AG08396 (cell line): ENCODE measurements at places on chromosomes 6 and 20.

DNA sequence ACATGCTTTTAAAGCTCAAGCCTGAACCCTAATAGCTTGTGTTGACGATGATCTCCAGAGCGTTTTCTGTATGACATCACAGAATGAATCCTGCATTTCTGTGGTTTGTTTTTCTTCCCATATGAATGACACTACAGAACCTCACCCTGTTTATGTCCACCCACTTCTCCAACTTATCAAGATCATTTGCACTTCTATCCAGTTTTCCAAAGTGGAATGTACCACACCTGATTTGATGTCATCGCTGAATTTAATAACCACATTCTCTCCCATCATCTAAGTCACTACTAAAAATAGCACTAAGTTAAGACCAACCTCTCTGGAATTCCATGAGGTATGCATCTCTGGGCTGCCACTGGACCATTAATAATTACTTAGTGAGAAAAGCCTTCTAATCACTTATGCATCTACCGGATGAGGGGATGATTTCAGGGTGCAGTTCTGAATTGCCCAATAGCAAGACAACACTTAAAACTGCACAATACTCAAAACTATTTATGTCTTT lies 33.3 kb upstream of the CITED2 start:
- DNase-seq: peak; percentile 68

- DNase-seq: peak; percentile 14
These were observed 634.0 kb upstream of the PTCHD4 start for GRCh38 chr6:48744948-48745347.

- DNase-seq: no peak
These were observed 11.9 kb upstream of the SMIM29 start for GRCh38 chr6:34260576-34261267.

- no peak for DNase-seq
These were observed 83.0 kb upstream of the TCF21 start for GRCh38 chr6:133805876-133806275.

GRCh38 chr20:47875297-47876025 lies 90.2 kb upstream of the SULF2 start:
- no peak for DNase-seq

DNA sequence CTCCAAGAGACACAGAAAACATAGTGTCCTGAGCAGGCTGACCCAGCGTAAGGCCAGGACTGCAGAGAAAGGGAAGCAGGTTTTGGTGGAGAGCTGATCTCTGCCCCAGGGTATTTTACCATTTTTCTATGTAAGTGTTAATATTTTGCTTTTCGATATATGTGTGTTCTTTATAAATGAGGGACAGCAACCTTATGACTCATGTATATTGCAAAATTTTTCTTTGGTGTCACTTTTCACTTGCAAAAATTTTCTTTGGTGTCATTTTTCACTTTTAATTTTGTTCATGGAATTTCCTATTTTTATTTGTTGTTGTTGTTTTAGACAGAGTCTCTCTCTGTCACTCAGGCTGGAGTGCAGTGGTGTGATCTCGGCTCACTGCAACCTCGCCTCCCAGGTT lies 34.6 kb upstream of the PXDC1 start:
- DNase-seq: no peak

GRCh38 chr6:64812138-64812537 lies 894.9 kb downstream of the EYS start:
- no peak for DNase-seq

- DNase-seq: no peak
These were observed 437.6 kb downstream of the PRKN start for GRCh38 chr6:162289972-162290371.

GRCh38 chr6:41518118-41518517 lies 28.1 kb upstream of the FOXP4 start:
- DNase-seq: no peak

DNA sequence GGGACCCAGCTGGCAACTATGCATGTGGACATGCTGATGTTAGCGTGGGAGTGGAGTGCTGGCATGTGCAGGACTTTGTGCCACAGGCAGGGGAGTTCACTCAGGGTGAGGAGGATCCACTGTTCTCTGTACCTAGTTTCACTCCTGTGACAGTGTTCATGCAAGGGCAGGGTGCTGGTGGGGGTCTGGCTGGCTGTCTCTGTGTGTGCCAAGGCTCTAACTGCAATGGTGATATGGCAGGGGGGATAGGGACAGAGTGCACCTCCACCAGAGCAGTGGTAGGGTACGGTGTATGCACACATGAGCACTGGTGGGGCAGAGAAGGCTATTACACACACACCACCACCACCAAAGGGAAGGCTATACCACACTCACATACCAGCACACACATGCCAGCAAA lies 210.2 kb upstream of the DEFB112 start:
- no peak for DNase-seq

GRCh38 chr20:45969712-45970634 lies 2.0 kb downstream of the ZNF335 start:
- peak; percentile 79 for DNase-seq

DNA sequence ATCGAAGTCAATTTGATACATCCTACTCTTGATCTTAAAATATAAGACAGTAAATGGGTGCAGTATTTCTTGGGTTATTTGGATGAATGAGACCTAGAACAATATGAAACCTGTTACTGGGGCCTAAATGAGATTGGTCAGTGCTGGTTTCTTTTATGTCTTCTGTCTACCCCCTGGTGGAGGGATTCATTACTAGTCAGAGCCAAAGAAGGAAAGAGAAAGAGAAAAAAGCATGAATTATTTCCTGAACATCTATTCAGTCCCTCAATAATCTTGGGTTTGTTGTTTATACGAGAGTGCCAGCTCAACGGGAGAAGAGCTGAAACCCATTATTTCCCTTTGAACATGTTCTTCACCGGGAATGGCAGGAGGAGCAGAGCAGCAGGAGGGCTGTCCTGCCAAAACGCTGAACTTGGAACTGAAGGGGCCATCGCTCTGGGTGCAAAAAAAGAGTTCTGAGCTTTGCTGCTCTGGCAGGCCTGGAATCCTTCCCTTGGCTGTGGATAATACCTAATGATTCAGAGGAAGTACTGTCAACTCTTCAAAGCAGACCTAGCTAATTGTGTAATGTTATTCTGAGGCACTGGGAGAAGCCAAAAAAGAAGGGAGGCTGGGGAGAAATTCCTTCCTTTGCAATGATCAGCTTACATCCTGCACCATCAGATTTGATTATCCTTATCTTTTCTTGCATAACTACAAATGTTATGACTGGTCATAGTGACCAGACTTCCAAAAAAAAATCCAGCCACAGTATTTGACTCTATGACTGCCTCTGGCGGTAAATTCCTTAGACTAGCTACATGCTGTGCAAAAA lies 72.0 kb downstream of the BLOC1S5 start:
- DNase-seq: peak; percentile 73

- DNase-seq: no peak
These were observed at the start of gene CD93 for GRCh38 chr20:23086056-23086566. TSS of gene CD93 (minus strand) at chr20:23086324. CDS start at chr20:23086192, 132 bp downstream.

GRCh38 chr6:68559070-68559469 lies 76.0 kb upstream of the ADGRB3 start:
- no peak for DNase-seq

DNA sequence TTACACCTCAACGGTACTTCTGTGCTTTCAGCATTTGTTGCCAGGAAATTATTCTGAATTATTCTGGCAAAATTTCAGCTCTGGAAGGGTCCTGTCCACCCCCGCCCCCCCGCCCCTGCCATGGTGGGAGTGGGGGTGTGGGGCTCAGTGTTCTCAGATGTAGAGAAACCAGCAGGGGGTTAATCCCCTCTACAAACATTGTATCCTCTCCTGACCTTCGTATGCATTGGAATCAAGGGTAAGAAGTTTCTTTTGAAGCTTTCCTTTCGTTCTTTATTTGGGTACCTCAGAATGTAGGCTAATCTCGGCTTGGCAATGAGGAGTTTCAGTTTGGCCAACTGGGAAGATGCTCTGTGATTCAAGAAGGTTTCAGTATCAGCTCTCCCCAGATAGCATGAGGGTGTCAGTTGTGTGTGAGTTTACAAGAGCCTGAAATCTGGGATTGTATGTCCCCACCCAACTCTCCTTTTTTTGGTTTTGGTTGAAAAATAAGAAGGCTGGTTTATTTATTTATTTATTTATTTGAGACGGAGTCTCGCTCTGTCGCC lies 25.5 kb upstream of the OLIG3 start:
- DNase-seq: no peak

DNA sequence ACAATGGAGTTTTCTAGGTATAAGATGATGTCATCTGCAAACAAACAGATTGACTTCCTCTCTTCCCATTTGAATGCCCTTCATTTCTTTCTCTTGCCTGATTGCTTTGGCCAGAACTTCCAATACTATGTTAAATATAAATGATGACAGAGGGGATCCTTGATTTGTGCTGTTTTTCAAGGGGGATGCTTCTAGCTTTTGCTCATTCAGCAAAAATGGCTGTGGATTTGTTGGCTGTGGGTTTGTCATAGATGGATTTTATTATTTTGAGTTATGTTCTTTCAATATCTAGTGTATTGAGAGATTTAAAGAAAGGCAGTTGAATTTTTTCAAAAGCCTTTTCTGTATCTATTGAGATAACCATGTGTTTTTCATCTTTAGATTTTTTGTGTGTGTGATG lies 662.4 kb upstream of the EYS start:
- DNase-seq: no peak

DNA sequence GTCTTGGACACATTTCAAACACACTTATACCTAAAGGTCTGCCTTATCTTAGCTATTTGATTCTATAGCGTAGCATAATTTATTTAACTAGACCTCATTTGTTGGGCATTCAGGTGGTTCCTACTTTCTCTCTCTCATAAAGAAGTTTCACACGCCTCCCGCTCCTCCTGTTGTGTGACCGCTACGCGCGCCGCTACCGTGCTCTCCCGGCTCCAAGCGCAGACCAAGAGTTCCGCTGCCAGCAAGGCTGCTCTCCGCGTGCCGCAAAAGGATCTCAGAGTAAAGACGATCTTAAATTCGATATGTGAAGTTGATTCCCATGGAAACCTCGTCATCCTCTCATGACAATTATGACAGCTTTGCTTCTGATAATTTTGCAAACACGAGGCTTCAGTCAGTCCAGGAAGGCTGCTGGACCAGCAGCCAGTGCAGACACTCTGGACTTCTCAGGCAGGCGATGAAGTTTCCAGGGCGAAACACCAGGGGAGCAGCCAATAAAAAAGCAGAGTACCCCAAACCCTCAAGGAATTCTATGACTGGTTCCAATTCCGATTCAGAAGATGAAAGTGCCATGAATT lies 20.4 kb downstream of the PRSS16 start:
- DNase-seq: no peak

- DNase-seq: no peak
These were observed 27.9 kb upstream of the MCM3 start for GRCh38 chr6:52312461-52312860.

GRCh38 chr20:35196313-35196712 lies 24.4 kb downstream of the PROCR start:
- no peak for DNase-seq

DNA sequence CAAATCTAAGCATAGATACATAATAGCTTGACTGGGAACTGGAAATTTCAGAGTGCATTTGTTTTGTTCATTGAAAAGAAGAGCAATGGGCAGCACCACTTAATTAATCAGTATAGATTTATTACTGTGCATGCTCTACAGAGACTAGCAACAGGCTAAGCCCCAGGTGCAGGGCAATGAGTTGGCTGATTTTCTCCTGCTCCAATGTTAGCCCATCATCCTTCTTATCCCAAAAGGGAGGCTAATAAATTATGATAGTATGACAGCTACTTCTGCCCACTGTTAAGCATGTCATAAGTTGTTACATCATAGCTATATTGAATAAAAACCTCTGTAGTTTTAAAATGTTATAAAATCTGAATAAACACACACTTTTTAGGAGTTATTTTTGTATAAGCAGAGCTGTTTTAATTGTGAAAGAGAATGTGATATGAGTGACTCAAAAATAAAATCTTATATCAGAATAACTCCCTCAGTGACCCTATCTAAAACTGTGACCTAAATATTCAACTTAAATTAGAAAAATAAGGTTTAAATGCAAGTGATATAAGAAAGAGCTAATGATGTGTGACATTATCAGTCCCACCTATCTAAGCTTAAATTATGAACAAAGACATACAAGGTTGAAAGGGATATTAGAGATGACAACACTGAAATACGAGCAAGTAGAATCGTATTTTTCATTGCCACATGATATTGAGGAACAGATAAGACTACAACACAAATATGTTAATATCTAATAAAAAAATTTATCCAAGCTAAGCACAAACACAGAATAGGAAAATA lies 967.3 kb upstream of the ADGRB3 start:
- DNase-seq: no peak

GRCh38 chr6:56220078-56220477 lies 27.3 kb downstream of the COL21A1 start:
- no peak for DNase-seq

DNA sequence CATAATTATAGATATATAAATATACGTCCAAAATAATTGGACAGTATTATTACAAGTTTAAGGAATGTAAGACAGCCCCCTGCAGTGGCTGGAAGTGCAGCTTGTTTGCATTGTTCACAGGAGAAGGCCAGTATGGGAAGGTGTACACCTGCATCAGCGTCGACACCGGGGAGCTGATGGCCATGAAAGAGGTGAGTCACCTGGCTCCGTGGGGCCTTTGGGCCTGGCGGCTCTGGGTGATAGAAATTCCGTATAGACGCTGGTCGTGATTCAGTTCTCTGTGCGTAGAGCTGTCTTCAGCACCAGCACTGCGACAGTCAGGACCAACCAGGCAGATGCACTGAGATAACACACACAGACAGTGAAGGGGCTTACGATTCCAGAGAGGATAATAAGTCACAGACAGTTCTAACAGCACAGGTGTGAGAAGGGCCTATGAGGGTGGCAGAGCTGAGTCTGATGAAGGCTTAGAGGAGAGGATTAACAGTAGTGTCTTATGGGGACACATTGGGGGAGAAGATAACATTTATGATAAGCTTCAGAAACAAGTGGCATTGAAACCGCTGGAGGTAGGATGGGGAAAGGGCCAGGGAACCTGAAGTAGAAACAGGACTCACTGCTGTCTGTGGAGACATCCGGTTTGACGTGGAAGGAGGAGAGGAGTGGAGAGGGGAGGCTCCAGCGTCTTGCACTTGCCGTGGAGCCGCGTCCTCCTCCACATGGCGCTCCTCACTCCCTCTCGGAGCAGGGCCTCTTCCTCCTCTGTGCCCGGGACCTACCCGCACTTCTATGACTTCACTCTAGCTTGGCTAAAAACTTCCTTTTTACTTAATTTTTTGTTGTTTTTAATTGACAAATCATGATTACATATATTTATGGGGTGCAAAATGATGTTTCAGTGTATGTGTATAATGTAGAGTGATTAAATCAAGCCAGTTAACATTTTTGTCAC lies 116.5 kb downstream of the MAP3K4 start:
- no peak for DNase-seq

GRCh38 chr20:38791940-38792339 lies 13.6 kb upstream of the PPP1R16B start:
- no peak for DNase-seq

GRCh38 chr20:37777988-37778659 lies 84.3 kb downstream of the CTNNBL1 start:
- no peak for DNase-seq
